IMR-90 (cell line): ENCODE measurements at places on chromosomes 2 and 18. TPM values are rescaled to one million over a fixed set of nuclear protein-coding genes. Genes with fewer than 3 reads are reported as not detected.
A peak's percentile ranks its signal among the peaks of the same experiment; 100 is the strongest.

DNA sequence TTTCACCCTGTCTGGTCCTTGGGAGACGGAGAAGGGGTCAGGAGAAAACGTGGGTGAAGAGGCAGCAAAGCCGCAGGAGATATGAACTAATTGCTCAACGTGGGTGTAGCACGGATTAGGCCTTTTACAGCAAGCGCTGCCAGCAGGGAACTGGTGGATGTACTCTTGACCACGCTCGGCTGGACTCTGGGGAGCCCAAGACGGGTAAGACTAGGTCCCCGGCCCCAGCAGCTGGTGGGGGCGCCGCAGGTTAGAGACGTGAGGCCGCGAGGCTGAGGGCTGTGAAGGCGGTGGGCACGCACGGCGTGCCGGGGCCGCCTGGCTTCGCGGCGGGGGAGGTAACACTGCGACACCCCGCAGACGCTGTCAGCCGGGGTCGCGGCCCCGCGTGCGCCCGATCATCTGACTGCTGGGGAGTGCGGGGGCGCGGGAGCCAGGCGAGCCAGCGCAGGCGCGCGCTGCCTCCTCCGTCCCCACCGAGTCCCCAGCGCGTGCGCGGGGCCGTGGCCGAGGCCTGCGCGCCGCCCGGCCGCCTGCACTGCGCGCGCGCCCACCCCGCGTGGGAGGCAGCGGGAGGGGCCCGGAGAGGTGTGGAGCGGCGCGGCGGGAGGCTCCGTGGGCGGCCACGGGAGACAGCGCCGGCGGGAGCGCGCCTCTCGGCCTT lies at the start of gene CLIP4:
Gene CLIP4 (plus strand): TSS at position 470 of the 664 bp plus-strand sequence. CDS start 5,974 bp downstream, outside the sequence.
- DNase-seq: peak; percentile 51

Gene SPDYA
- not detected in 2 replicates for polyA plus RNA-seq

- DNase-seq: peak; percentile 91
Measured at GRCh38 chr2:28447943-28448792, 47.7 kb upstream of the PLB1 start.

DNA sequence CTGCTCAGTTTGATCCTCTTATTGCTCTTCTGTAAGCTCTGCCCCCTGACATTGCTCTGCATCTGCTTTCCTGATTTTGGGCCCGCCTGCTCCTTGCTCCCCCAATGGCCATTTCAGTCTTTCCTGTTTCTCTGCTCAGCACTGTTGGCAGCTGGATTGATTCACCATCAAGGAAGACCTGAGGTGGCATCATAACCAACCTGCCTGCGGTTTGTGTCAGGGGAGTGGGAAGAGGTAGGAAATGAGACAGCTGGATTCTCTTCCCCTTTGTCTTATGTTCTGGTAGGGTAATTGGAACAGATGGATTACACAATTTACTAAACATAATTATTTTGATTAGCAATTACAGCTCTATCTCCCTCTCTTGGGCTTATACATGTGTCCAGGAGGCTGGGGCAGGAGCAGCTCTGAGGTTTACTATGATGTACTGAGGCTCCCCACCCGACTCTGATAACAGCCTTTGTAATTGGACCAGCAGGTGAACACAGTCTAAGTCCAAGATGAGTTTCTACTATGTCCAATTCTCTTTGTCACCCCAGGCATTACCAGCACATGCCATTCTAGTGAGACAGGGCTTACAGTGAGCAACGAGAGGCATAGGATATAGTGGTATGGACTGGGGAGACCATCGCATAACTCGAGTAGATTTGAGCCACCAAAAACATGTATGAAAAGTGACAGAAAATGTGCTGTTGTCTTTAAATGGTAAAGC lies 151.8 kb upstream of the MMADHC start:
- DNase-seq: peak; percentile 33

GRCh38 chr2:225074366-225074765 lies 32.1 kb upstream of the DOCK10 start:
- no peak for DNase-seq

- DNase-seq: no peak
Measured at GRCh38 chr2:208906330-208906729, 499.7 kb downstream of the PTH2R start.

GRCh38 chr2:96636551-96637171 lies 1.5 kb downstream of the KANSL3 start:
- DNase-seq: peak; percentile 21

Gene RFTN2
- 0.44 and 0.73 TPM in 2 replicates for polyA plus RNA-seq

Gene RPRM
- not detected in 2 replicates for polyA plus RNA-seq

DNA sequence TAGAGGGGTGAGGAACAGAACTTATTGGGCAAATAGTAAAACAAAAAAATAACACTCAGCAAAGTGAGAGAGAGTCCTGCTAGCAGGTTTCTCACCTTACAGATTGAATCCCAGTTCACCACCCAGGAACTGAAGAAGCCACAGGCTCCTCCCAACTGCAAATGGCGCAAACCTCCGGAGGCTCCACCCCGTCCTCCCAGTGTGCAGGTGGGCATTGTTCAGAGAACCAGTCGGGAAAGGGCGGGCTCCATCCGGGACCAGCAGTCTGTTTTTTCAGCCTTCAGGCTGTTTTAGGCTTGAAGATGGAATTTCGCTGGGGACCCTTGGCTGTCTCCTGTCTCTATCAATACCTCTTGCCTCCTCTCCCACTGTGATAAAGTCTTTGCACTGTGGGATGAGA lies 317.5 kb downstream of the PARD3B start:
- no peak for DNase-seq

Gene ANKMY1
- polyA plus RNA-seq: 4.1 and 5.5 TPM in 2 replicates
